Esophagus muscularis mucosa (tissue), 4 donors: ENCODE measurements at places on chromosomes 3 and 15.

GRCh38 chr3:173354124-173354523 lies 43.4 kb upstream of the NLGN1 start:
- DNase-seq = no peak

DNA sequence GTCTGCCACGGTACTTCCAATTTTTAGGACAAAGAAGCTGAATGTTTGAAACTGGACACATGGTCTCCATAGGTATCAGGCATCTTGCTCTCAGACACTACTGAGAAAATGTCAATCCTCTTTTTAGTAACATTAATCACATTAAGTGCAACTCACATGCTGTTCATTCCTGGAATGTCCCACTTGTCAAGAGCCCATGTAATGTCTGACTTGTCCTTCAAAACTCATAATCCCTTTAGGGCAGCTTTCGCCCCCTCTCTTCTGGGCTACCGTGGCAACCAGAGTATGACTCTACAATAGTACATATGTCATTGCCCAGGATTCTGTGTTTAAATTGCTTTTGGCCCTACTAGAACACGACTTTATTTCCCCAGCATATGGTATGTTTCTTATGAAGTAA lies 12.3 kb downstream of the NUDT16 start:
- no peak for DNase-seq

DNA sequence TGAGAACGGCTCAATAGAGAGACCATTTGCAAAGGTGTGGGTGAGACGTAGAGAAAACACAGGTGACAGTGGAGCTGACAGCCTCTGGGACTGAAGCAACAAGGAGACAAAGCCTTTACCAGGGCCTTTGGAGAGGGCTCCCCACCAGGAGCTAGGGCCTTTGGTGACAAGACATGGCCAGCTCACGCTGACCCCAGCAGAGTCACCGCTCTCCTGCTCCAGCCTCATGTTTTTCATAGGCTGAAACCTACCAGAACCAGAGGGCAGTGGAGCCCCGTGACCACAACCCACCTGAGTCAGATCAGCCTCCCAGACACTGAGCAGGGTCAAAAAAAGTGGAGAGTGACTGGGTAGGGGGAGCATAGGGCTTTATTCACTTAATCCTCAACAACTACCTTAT lies 214.7 kb downstream of the SHQ1 start:
- DNase-seq = no peak

GRCh38 chr15:98745650-98746374 lies 97.5 kb downstream of the IGF1R start:
- DNase-seq = no peak

DNA sequence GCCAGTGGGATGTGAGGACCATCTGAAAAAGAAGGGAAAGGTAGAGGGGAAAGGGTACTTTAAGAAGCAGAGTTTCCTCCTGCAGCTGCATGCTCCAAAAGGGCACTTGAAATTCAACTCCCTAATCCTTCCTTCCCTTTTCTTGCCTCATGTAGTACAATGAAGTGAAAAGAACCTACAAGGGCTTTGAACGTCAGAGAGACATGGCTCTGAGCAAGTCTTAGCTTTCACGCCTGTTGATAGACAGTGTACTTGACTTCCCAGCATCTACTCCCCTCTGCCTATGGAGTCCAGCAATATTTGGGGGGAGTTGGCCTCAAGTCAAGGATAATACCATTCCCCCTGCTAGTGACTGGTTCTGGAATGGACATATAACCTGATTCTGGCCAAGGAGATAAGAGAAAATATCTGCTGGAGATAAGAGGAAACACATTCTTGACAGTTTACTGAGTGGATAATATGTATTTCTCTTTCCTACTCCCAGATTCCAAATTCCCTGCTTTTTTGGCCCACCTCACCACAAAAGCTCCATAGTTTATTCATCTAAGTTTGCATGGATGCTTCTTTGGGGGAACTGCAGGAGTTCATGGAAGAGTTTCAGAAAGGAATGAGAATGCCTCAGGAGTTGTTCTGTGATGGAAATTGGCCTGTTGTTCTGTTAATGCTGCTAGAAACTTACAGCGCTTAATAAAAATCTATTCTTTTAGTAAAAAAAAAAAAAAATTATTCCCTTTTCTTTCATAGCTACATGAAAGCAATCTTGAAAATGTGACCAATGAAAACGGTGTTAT lies 193.0 kb upstream of the TPM1 start:
- no peak for DNase-seq

DNA sequence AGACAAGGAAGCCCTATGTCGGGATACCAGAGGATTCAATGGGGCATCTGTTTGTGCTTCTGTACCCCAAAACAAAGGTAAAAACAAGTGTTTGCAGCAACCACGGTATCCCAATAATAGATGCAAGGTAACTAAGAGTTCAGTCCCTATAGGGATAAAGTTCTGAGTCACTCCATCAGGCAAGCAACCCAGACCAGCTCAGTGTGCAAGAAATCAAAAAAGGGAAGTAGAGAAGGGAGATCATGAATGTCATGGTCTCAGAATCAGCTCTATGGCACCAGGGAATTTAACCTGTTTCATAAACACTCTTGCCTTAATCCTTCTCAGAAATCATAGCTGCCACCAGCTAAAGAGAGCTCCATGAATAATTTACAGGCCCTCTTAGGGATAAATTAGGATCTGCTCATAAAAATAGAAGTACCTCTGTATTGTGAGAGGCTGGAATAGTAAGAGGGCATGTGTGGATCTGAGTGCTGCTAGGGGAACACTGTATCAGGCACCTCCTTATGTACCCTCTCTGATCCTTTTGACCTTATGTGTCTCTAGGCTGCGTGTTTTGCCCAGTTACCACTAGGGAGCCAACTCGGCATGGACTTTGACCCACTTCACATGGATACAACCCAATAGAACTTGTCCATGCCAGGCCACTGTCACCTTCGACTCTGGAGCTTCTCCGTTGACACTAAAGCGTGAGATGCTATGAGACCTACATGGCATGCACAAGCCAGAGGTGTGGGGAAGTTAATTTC lies 754.6 kb downstream of the AGBL1 start:
- no peak for DNase-seq

DNA sequence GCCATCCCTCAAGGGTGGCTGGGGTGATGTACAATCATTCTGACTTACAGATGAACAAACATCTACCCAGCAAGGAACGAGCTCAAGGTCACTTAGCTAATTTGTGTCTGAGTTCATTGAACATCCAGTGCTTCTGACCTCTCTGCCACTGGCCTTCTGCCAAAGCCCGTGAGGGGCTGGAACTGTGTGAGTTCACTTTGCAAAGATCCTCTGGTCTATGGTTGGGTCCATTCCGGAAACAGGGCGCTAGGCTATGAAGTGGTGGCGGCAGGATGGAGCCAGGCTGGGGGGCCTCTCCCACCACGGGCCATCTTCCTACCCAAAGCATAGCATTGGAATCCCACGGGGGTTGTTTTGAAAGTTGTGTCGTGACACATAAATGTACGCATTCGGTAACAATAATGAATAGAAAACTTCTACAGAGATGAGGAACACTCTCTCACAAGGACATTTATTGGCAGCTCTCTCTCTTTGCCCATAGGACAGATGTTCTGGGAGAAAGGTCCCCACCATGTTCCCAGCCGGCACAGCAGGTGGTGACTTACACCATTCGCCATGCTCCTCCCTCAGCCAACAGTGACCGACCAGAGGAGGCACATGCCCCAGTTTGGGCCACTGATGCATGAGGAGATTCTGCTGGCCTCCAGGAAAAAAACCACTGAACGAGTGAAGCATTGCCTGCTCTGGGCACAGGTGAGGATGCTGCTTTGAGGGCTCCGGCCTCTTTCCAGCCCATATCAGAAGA lies 214.7 kb upstream of the CHRNA7 start:
- no peak for DNase-seq

DNA sequence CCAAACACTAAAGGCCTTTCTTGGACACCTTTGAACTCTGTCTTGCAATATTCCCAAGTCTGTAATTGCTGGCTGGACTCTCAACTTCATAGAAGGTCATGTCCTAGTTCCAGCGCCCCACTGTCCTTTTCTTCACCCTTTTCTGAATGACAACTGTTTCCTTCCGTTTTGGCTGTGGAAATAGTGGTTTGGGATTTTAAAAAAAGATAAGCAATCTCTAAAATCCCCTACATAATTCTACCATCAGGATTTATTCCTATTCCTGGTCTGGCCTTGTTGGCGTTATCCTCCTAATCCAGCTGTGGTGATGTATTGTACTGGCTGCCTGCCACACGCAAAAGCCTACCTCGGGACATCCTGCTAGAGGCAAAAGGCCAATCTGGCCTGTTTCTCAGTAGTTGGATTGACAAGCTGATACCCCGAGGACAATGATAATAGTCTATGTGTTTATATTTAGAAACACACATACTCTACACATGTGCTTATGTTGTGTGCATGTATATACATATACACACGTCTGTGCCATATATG lies 440.3 kb upstream of the DPH6 start:
- DNase-seq = no peak

- no peak for DNase-seq
These were observed 227.3 kb downstream of the FOXP1 start for GRCh38 chr3:71356265-71356664.

GRCh38 chr15:65071381-65071811 lies 3.6 kb upstream of the RASL12 start:
- no peak for DNase-seq

DNA sequence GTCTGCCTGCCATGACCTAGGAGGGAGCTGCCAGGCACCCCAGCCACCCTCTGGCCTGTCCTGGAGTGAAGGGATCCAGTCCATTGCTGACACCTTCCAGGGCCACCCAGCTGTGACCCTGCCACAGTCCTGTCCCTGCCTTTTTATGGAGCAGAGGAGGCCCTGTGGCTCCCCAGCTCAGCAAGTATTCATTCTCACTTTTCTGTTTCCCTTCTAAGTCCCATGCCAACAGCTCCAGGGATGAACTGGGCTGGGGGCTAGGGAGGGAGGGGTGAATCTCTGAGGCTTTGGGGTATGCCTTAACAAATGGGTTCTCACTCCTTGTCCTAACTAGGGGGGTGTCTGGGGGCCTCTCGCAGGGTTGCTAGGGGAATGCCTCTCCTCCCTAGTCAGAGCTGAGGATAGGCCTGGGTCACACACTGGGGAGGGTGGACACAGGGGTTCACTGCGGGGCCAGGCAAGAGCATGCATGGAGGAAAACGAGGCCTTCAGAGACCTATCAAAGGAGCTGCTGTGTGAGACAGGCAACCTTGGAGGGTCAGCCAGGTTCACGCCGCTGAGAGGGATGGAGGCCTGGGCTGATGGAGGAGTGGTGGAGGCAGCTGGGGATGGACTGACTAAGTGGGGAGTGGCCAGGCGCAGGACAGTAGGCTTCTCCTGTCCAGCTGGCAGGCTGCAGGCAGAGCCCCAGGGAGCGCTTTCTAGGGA lies 31.8 kb downstream of the EPHB3 start:
- no peak for DNase-seq

DNA sequence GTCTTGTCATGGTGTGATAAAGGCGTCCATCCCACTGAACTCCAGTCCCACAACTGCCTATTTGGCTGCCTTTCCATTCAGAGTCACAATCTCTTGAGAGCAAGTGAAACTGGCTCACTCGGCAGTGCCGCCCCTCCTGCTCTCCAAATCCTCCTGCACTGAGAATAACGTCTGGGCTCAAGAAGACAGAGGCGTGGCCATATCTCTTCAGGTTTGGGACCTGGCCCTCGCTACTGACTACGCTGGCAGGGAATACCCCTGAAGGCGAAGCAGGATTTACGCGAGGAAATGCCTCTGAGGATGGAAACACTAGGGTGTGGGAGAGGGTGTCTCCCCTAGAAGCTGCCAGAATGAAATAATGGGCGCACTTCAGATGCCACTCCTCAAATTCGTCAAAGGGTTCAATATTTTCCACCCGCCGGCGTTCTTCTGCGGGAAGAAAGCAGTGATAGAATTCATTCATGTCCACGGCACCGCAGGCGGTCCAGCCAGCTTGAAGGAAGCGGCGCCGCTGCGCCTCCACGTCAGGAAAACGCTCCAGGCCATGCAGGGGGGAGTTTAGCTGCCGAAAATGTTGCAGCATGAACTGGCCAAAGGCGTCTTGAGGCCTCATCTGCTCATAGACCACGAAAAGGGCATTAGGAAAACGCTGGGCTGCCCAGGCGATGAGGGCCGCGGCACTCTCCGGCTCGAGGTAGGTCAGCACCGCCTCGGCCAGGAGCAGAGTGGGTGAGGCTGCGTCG lies 985 bp downstream of the LCMT2 start:
- no peak for DNase-seq

GRCh38 chr15:52680041-52680391 lies 828 bp upstream of the ATOSA start:
- no peak for DNase-seq

DNA sequence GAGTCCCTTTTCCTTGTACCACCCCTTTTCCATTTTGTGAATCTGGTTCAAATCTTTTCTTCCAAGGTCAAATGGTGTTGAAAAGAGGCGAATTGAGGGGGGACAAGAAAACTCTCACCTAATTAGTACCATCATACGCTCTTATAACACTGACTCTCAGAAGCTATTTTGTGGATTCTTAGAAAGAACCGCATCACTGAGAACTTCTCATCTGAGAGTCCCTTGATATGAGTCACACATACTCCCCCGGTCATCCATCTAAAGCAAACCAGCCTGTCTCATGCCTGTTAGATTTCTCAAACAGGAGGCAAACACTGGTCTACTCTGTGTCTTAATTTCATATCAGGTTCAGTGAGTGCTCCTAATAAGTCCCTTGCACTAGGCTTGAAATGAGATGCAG lies 76.5 kb upstream of the SPRED1 start:
- DNase-seq = no peak

DNA sequence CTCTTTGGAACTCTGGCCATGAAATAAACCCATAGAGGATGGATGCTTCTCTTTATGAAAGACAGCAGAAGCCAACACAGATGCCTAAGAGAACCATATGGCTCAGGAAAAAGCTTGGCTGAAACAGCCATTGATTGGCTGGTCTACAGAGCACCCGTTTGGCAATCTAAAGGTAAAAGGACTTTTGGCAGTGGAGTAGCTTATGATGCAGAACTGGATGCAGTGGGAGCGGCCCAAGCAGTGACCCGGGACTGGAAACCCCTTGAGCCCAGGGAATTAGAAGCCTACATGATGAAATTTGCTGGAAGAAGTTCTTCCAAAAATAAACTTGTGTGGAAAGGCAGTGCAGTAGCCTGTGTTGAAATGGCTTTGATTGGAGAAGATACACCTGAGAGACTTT lies 360.2 kb downstream of the NR2F2 start:
- DNase-seq = no peak
